ENCODE measurements at places on chromosomes 3 and 15.
A peak's percentile ranks its signal among the peaks of the same experiment; 100 is the strongest.

DNA sequence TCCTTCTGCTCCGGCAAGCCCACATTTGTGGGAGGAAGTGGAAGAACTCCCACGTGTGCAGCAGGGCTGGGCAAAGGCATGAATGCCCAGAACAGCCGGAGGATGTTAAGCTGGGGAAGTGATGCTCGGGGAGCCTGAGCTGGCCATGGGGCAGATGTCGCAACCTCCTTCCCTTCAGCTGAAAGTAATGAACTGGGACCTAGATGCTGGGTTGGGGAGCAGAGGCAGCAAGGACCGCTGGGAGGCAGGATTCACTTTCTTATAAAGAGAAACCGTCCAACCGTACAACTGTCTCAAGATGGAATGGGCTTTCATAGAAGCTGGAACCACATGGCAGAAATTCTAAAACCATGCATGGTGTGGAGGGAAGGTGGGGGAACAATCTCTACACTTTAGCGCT, 290.9 kb downstream of the OCA2 start:
- no peak for DNase-seq

DNA sequence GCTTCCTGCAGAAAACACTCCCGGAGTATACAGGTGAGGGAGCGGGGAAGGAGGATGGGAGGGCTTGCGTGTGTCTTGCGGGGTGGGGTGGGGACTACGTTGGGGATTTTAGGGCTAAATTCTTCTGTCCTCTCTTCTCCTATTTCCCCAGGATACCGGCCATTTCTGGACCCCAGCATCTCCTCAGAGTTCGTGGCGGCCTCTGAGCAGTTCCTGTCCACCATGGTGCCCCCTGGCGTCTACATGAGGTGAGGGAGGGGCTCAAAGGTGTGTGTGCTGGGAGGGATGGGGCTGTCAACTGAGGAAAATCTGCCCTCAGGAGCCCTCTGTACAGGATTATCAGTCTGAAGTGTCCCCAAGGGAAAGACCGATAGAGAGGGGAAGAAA, 6.6 kb downstream of the DUOX1 start:
- DNase-seq, result no peak

- no peak for DNase-seq
Measured at GRCh38 chr3:37103103-37103808, 71.1 kb downstream of the LRRFIP2 start.

DNA sequence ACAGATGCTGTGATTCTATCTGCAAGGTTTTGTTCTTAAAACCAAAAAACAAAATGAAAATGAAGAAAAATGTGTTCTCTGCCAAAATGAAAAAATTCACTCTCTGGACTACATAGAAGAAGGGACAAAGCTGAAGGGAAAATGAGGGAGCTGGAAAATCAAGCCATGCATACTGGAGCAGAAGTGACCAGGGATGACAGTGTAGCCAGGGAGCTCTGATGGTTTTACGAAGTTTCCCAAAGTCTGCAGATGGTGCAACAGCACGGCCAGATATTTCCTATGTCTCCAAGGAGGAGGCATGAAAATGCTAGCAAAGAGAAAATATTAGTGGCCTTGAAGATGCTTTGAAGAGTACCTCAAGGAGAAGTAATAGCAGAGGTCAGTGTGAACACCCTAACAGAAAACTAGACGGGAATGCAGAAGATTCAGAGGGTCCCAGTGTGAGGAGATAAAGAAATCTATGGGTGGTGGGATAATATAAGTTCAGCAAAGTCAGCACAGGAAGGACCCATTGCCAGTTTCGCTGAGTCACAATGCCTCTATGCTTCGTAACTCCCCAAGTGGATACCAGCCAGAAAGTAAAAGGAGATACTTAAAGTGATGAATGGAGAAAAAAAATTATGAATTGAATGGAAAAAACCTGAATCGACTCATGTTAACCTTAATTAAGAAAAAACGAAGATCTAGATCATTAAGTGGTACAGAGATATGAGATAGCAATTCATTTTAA, 39.0 kb upstream of the POMGNT2 start:
- DNase-seq, result no peak

- no peak for DNase-seq
Measured at GRCh38 chr3:95265129-95265528, 1202.3 kb downstream of the NSUN3 start.

- no peak for DNase-seq
Measured at GRCh38 chr3:108662142-108662738, 72.7 kb downstream of the DZIP3 start.

GRCh38 chr3:108863799-108864135, 41.2 kb downstream of the TRAT1 start:
- peak; percentile 16 for DNase-seq

GRCh38 chr15:69074843-69075224, 60.3 kb downstream of the NOX5 start:
- no peak for DNase-seq

DNA sequence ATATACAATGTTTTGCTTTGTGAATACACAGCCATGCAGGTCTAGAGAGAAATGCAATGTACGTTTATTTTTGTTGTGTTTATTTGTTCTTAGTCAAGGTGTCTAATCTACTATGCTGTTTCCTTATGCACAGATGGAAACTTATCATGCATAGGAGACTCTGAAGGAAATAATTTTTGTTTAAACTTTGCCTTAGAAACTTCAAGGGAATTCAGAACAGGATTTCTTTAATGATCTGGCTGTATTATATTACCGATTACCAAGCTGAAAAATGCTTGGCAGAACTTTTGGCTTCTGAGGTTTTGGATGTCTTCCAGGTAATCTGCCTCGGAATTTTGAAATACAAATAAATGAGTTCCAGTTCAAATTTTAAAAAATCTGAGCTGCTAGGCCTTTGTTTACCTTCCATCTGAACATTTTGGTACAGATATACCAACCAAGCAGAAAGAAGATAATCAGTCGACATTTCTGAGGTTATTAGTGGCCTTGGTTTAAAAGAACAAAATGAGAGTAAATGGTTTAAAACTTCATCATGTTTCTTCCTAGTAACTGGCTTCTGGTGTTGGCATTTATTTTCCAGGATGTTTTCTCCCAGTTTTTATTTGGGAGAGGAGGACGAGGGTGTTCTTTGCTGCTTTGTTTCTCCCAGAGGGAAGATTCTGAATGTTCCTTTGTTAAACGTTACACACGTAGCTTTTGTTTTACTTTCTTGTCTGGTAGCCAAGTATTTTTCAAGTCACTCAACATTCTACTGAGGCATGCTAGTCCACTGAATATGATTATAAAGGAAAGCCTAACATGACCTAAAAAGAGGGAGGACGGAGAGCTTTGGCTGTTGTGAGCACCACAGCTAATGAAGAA, 421.8 kb upstream of the TBL1XR1 start:
- no peak for DNase-seq

- no peak for DNase-seq
Measured at GRCh38 chr3:70383360-70383831, 71.0 kb upstream of the MDFIC2 start.

- no peak for DNase-seq
Measured at GRCh38 chr3:105868431-105868741, 426 bp downstream of the CBLB start.

DNA sequence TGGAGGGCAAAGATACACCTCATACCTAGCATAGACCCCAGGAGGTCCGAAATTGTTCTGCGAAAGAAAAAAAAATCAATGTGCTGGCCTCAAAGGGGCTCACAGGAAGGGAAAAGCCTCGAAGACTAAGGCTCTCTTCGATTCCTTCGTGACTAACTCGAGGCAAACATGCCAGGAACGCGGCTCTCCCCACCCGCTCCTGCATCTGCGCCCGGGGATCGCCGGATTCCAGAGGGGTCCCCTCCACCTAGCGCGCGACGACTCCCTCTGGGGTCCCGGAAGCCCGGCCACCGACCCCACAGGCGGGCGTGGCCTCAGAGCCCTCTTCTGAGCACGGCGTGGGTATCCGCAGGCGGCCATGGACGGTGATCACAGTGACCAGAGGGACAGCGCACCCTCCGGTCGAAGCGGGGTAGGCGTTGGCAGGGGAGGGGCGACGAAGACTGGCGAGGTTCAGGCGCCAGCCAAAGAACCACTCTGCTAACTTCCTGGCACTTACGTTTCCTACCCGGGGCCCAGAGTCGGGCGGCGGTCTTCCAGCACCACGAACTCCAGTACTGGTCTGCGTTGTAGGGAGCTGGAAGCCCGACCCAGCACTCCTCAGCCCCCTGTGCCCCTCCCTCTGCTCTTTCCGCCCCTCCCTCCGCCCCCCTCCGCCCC, 515 bp upstream of the EIF3J start:
- peak; percentile 89 for DNase-seq

DNA sequence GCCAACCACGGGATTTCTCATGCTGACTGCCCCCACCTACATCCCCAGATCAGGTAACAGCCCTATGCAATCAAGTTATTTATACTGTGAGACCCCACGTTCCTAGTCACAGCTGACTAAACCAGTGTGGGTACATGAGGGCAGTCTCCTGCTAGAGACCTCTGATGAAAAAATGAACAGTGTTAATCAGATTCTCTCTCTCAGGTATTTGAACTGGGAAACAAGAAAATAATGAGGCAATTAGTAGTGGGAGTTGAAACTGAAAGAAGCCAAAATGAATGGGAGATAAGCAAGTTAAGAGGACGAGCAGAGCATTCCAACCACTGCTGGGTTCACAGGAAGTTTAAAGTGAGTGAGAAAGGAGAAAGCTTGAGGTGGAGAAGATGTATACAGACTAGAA, 98.5 kb upstream of the MYO5C start:
- DNase-seq, result no peak

DNA sequence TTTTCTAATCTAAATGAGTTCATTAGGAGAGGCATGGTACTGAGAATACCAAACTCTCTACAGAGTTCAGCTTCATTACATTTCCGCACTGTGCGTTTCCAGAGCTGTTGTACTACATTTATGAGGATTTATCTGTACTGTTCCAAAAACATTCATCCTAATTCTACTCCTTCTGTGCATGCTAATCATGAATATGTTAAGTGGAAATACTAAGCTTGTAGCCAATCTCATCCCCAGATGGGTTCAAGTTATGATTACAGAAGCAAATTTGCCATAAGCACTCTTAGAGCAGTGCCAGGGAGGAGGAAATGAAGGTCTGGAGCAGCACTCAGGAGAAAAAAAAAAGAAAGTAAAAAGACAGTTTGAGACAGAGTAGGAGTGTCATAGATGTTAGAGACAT, 544.3 kb downstream of the GBE1 start:
- DNase-seq, result no peak

DNA sequence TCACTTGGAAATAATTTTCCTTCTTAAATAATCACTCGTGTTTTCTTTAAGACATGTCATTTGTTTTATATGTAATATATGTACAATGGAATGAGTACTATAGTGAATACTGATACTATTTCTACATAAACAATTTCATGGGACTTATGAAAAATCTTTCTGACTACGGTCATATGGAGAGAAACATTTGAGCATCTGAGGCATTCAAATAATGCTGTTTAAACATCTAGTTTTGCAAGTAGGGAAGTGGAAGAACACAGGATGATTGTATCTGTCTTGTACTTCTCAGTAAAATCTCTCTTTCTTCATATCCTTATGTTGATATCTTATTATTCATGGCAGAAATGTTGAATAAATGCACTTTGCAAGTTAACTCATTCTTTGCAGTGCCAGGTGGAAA, 599.5 kb upstream of the KCNMB2 start:
- no peak for DNase-seq

GRCh38 chr15:89398896-89399237, 64.2 kb upstream of the POLG start:
- DNase-seq, result no peak

DNA sequence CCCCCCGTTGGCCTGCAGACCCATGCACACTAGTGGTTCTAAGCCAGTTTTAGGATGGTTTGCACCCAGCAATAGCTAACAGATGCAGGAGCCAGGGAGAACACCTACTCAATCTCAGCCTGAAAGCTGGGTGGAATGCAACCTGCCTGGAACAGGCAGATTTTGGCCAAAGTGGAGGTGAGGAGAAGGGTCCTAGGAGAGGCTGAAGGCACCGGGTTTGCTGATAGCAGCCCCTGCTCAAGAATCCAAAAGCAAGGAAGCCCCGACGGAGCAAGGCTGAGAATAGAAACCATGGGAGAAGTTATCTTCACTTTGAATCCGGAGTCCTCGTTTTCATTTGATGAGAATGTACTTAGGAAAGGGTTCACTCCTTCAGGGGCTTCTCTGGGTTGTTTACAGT, 9.9 kb downstream of the RRP9 start:
- DNase-seq, result no peak

GRCh38 chr15:70195587-70196305, 98.0 kb upstream of the TLE3 start:
- peak; percentile 25 for DNase-seq

- DNase-seq, result no peak
Measured at GRCh38 chr3:147426931-147427330, 17.8 kb downstream of the ZIC1 start.

- no peak for DNase-seq
Measured at GRCh38 chr3:11954312-11954934, 49.8 kb upstream of the SYN2 start.

DNA sequence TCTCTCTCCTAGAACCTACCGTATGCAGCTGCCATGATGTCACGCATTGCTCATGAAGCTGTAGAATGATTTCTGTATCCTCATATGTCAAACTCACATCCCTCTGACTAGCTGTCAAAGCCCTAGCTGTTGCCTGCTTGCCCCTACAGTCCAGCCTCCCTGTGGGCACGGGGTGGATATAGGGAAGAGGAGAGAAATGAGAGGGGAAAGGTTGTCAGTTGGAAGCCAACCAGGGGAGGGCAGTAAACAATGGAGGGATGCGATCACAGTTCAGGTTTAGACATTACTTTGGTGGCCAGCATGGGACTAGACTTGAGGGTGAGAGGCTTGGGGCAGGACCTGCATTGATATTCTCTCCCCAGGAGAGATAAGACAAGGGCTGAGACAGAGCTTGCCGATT, 1.7 kb upstream of the HDGFL3 start:
- DNase-seq, result no peak

DNA sequence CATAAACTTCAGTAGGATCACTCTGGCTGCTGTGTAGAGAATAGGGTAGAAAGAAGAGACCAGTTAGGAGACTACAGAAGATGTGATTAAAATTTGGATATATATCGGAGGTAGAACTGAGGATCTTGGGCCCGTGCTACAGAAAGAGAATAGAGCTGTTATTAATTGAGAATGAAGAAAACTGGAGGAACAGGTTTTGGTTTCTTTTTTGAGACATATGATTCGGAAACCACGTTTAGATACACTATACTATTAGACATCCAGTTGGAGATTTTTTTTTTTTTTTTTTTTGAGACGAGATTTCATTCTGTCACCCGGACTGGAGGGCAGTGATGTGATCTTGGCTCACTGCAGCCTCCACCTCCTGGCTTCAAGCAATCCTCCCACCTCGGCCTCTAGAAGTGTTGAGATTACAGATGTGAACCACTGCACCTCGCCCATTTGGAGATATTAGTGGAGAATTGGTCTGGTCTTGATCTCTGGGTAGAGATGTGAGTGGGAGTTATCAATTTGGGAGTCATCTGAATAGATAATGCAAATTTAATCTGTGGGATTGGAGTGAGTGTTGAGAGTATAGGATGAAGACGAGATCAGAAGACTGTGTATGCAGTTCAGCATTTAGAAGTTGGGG, 50.9 kb downstream of the TCF12 start:
- no peak for DNase-seq

All from T1000 (cell line).